ENCODE measurements at places on chromosomes 3 and 15.

DNA sequence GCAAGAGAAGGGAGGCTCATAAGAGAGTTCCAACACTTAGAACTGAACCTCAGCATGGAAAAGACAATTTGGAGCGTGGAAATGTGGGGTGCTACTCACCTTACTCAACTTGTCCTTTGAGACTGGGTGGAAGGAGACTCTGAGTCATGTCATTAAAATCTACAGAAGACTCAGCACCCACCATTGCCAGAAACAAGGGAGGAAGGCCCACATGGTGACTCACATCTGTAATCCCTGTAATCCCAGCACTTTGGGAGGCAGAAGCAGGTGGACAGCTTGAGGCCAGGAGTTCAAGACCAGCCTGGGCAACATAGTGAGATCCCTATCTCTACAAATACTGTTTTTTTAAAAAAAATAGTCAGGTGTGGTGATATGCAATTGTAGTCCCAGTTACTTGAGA lies 161.9 kb upstream of the UBE3A start:
- H3K4me3 ChIP-seq = no peak overlapping the region
- no peaks in the 10 kb centered on the region for H3K4me1 ChIP-seq
- H3K27ac ChIP-seq = no peak overlapping the region
- no peaks in the 10 kb centered on the region for H3K27me3 ChIP-seq
- no peak for DNase-seq
- H3K36me3 ChIP-seq = no peaks in the 10 kb centered on the region

GRCh38 chr3:20480786-20481365 lies 294.9 kb upstream of the SGO1 start:
- no peak overlapping the region for H3K4me3 ChIP-seq
- peak; percentile 69 for DNase-seq
- H3K27ac ChIP-seq = peak overlapping the region; percentile 37
- no peaks in the 10 kb centered on the region for H3K27me3 ChIP-seq

DNA sequence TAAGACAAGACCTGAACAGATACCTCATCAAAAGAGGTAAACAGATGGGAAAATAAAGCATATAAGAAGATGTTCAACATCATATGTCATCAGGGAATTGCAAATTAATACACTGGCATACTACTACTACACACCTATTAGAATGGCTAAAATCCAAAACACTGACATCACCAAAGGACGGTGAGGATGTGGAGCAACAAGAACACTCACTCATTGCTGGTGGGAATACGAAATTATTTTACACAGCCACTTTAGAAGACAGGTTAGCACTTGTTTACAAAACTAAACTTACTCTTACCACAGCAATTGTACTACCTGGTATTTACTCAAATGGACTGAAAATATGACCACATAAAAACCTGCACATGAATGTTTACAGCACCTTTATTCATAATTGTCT lies 119.6 kb downstream of the GSK3B start:
- no peak overlapping the region for H3K4me3 ChIP-seq
- DNase-seq = no peak
- H3K36me3 ChIP-seq = no peaks in the 10 kb centered on the region
- no peaks in the 10 kb centered on the region for H3K4me1 ChIP-seq
- no peak overlapping the region for H3K27ac ChIP-seq
- H3K27me3 ChIP-seq = no peaks in the 10 kb centered on the region

DNA sequence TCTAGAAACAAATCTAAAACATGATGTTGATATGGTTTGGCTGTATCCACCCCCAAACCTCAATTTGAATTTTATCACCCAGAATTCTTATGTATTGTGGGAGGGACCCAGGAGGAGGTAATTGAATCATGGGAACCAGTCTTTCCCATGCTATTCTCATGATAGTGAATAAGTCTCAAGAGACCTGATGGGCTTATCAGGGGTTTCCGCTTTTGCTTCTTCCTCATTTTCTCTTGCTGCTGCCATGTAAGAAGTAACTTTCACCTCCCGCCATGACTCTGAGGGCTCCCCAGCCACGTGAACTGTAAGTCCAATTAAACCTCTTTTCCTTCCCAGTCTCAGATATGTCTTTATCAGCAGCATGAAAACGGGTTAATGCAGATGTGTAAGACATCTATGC lies 232.7 kb upstream of the ONECUT1 start:
- H3K36me3 ChIP-seq = no peaks in the 10 kb centered on the region
- H3K4me1 ChIP-seq = no peaks in the 10 kb centered on the region
- no peak overlapping the region for H3K27ac ChIP-seq
- DNase-seq = no peak
- H3K4me3 ChIP-seq = no peak overlapping the region

DNA sequence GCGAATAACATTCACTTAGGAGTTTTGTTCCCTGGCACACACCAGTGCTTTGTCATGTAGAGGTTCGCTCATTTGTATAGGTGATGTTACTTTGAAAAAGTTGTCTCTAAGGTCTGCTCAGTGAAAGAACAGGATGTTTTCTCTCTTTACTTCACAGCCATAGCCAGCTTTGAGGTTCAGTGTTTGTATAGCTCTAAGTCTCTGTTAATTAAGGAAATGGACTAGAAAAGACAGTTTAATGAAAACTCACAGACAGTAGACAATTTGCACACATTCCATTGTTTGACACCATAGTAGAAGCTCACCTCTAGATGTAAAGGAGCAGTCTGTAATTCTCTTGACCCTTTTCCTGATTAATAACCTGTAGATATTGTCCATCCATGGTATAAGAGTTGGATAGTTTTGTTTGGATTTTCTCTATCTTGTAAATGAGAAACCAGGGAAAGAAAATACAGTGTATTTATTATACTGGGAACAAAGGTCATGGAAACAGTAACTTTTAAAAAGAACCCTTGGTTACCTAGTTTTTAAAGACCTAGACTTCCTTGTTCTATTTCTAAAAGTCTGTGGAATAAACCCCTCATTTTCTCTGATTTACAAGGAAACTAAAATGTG lies 50.4 kb downstream of the PDE8A start:
- no peak overlapping the region for H3K27ac ChIP-seq
- H3K36me3 ChIP-seq = no peaks in the 10 kb centered on the region
- peaks cover 16% of the 10 kb centered on the region for H3K4me1 ChIP-seq
- H3K27me3 ChIP-seq = no peaks in the 10 kb centered on the region
- no peak overlapping the region for H3K4me3 ChIP-seq

GRCh38 chr3:75248974-75249373 lies 415.2 kb upstream of the FRG2C start:
- no peaks in the 10 kb centered on the region for H3K27me3 ChIP-seq
- no peaks in the 10 kb centered on the region for H3K4me1 ChIP-seq
- no peaks in the 10 kb centered on the region for H3K36me3 ChIP-seq
- no peak for DNase-seq

DNA sequence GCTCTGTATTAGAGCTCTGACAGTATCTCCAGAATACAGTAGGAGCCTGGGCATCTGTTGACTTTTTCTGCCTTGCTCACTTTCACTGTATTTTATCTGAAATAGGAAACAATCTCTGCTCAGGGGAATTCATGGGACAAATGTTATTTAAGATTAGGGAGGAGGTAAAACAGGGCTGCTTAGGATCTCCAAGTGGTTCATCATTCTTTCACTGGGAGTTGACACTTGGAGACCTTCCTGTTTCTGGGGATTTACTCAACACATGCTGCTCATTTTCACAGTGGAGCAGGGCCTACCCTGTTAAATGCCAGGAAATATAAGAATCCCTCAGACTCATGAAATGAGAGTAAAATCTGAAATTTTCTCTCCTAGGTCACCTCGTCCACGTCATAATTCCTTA lies 185.5 kb downstream of the GAP43 start:
- H3K4me1 ChIP-seq = no peaks in the 10 kb centered on the region
- no peak overlapping the region for H3K27ac ChIP-seq
- no peaks in the 10 kb centered on the region for H3K27me3 ChIP-seq
- H3K4me3 ChIP-seq = no peak overlapping the region

DNA sequence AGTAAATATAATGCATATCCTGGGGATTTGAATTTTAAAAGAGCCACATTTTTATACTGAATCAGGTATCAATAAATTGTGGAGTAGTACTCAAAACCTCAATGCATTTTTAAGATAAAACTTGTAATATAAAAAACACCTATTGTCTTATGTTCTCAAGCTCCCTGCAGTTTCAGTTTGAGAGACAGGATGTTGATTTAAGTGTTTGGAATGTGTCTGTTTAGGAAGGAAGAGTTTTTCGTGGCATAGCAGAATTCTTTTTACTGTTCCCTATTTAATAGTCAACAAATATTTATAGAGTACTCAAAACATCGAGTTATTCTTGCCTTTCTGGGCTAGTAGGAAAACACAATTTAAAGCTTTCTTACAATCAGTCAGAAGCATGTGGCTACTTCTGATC lies 146.1 kb upstream of the BCHE start:
- H3K27me3 ChIP-seq = no peaks in the 10 kb centered on the region
- no peaks in the 10 kb centered on the region for H3K36me3 ChIP-seq
- H3K4me3 ChIP-seq = no peak overlapping the region
- H3K27ac ChIP-seq = no peak overlapping the region
- DNase-seq = peak; percentile 46

GRCh38 chr15:52392008-52392687 lies 96.5 kb upstream of the MYO5C start:
- H3K36me3 ChIP-seq = no peaks in the 10 kb centered on the region
- no peaks in the 10 kb centered on the region for H3K27me3 ChIP-seq
- H3K27ac ChIP-seq = no peak overlapping the region
- H3K4me3 ChIP-seq = no peak overlapping the region
- peak; percentile 95 for DNase-seq

DNA sequence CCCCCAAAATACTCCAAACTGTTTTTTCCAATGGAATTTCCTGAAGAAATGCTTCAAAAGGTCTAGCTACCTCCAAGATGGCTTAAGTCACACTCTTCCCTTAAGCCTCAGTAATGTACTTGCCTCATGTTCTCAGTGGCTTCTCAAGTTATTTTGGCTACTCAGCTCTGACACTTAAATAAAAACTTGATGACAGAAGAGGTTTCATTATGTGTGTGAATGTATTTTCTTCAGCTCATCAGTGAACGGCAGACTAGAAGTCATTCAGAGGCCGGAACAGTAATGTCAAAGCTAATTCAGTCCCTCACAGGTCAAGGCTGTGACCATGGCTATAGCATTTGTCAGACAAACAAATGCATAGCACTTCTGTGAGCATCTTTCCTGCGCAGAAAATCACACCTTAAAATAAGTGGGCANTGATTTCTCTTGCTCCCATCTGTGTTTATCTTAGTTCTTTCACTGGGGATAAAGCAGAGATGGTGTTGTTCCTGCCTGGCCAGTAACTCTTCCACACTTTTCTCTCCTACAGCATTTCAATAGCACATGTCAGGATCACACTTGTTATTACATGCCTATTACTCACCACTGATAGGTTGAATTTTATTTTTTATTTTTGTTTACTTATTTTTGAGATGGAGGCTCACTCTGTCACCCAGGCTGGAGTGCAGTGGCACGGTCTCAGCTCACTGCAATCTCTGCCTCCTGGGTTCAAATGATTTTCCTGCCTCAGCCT lies 68.5 kb upstream of the PLCL2 start:
- no peaks in the 10 kb centered on the region for H3K36me3 ChIP-seq
- no peak for DNase-seq
- no peak overlapping the region for H3K4me3 ChIP-seq
- H3K27me3 ChIP-seq = no peaks in the 10 kb centered on the region

DNA sequence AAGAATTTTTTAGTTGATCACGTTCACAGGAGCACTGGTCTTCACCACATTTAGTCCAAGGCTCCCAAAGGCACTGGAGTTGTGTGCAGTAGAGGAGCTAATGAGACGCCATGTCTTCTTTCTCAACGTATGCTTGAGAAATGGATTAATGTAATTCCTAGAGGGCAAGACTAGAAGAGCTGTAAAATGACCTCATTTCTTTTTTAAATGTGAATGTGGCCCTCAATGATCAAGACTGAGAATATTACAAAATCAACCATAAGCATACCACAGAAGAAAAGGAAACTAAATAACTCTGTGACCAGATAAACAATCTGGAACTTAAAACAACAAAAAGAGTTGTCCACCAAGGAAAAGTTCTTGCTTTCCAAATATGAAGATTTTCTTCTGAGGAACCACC lies 112.1 kb upstream of the THBS1 start:
- DNase-seq = no peak
- no peak overlapping the region for H3K27ac ChIP-seq
- no peak overlapping the region for H3K4me3 ChIP-seq

DNA sequence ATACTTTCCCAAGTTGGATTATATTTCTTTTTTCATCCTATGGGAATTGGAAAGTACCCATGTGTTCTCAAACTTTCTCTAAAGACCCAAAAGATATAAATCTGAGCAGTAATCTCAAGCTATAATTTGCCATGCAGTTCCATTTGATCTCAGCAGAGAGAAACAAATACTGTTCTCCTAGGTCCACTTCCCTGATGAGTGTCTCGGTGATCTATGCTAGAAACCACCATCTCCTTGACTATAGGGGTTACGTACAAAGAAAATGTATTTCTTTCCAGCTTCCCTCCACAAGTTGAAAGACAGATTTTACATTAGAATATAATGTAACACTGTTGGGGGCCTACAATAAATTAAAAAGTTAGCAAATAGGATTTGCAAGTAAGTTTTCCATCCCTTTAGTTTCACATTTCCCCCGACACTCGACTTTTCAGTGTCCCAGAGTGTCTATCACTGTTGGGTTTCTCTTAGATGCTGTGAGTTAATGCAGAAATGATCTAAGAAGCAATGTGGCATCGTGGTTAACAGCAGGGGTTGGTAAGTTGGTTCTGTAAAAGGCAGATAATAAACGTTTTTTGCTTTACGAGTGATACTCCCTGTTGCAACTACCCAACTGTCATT lies 465.1 kb upstream of the CFAP20DC start:
- H3K4me1 ChIP-seq = peaks cover 2% of the 10 kb centered on the region
- no peak overlapping the region for H3K4me3 ChIP-seq
- peak; percentile 31 for DNase-seq
- H3K27me3 ChIP-seq = no peaks in the 10 kb centered on the region
- no peaks in the 10 kb centered on the region for H3K36me3 ChIP-seq
- H3K27ac ChIP-seq = no peak overlapping the region

DNA sequence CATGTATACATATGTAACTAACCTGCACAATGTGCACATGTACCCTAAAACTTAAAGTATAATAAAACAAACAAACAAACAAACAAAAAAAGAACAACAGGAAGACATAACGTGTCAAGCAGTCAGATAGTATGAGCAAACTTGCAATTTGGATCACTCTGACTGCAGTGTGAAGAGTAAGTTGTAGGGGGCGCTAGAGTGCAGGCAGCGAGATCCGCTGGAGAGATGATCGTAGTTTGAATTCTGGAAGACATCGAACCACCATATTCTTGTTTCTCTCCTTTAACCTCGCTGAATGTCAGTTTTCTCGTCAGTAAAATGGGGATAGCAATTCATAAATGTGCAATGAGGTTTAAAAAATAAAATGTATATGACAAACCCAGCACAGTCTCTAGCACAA lies 165.2 kb upstream of the LMCD1 start:
- no peaks in the 10 kb centered on the region for H3K36me3 ChIP-seq
- H3K27ac ChIP-seq = no peak overlapping the region
- H3K4me3 ChIP-seq = no peak overlapping the region
- no peaks in the 10 kb centered on the region for H3K4me1 ChIP-seq
- no peaks in the 10 kb centered on the region for H3K27me3 ChIP-seq
- peak; percentile 19 for DNase-seq
